Head of caudate nucleus (tissue), 42 donors: ENCODE measurements at places on chromosomes 3 and 15.

DNA sequence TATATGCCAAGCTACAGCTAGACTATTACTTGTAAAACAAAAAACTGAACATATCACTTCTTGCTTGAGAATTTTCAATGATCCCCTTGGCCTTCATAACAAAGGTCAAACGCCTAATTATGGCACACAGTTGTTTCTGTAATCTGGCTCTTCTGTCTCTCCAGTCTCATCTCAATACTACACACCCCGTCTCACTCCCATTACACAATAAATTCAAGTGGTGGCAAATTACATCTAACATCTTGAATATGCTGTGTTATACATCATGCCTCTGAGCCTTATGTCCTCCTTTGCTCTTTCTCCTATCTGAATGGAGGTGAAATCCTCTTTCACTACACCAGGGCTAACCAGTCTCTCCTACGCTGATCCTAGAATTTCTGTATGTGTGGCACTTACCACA lies 140.4 kb downstream of the TBL1XR1 start:
- no peak for DNase-seq

DNA sequence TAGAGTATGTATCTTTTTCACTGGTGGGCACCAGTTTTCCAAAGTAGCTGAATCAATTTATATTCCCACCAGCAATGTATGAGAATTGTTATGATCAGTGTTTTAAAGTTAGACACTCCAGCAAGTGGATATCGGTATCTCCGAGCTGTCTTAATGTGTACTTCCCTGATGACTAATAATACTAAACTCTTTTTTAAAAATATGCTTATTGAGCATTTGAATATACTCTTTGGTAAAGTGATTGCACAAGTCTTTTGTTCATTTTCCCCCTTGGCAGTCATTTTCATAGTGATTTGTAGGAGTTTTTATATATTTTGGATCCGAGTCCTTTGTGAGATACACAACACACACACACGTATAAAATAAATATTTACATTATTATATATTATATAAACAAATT lies 12.5 kb upstream of the FEM1B start:
- DNase-seq: no peak

DNA sequence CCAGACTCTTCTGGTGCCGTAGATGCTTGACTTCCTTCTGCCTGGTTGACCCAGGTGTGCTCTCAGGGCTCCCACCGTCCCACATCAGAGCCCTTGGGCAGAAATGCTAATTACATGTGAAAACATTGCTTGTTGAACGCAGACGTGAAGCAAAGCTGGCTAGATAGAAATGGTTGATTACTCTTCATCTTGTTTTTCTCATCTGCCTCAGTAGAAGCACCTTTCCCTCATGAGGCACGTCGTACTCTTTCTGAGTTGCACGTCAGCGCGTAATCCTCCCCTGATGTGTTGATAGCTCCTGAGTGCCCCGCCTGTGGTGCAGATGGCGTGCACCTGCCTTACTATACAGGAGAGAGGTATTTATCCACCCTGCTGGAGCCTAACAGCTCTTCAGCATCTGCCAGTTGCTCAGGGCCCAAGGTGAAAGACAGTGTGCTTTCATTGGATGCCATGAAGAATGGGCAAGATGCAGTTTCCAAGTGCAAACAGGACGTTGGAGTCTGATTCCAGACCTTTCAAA lies 18.1 kb downstream of the MAP6D1 start:
- DNase-seq: no peak

DNA sequence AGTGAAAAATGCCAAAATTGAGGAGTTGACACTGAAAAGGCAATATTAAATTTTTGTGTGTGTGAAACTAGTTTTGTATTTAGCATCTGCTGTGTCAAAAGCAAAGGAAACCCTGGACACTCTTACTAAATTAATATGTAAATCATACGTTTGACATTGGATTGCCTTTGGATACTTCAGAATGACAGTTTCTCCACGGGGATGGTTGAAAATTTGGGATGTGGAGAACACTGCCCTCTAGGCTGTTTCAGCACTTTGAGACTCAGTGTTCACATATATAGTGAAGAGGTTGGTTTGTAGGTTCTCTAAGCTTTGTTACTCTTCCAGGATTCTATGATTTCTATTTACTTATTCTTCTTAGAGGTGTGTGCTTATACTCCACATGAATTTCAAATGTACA lies 3.0 kb downstream of the ROBO2 start:
- DNase-seq: no peak

DNA sequence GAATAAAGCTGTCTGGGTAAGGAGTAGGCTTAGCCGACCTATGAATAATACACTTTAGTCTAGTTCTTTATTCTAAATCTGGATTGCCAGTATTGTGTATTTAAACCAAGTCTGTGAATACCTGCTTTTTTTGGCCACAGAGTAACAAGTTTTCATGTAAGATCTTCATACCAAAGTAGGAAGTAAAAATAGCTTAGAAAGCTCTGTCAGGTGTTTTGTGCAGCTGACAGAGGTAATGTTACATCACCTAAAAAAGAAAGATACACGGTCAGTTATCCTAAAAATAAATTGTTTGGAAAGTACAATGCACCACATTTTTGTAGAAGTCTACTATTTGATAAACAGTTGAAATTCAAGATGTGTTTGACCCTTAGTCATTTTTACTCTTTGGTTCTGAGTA lies 16.5 kb downstream of the CALML4 start:
- DNase-seq: no peak

GRCh38 chr15:88832820-88833730 lies 29.8 kb downstream of the ACAN start:
- no peak for DNase-seq

DNA sequence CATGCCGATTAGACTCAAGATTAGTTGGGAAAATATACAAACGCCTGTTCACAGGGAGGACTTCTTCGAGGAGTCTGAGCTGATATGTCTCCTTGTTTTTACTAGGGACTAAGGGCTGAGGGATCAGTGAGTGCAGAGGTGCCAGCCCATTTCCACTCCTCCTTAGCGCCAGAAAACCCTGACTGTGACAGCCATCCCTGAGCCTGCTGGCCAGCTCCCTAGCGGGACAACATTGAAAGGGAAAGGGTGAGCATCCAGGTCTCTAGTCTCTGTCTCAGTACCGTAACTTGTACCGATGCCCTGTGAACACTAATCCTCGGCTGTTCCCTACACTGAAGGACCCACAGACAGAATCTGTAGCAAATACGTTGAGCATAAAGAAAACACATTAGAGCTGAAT lies 243.4 kb downstream of the WNT5A start:
- DNase-seq: no peak

DNA sequence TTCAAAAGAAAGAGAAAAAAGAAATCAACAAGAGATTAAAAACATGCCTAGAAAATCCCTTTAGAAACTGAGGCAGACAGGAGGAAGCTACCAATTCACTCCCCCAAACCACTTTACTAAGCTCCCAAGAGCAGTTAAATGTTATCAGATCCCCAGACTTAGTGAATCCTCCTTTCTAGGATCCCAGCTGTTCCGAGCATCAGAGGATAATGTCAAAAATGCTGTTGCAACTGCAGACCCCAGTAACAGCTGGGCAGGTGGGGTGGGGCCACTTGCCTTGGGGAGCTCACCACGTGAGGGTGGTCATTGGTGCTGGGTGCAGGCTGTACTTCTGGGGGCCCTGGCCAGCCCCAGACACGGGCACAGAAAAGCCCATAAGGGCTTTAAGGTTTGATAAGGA lies 9.1 kb downstream of the POMGNT2 start:
- no peak for DNase-seq

GRCh38 chr15:49031804-49032203 lies 14.4 kb downstream of the SECISBP2L start:
- no peak for DNase-seq

- no peak for DNase-seq
Measured at GRCh38 chr3:61805510-61806080, 244.2 kb downstream of the PTPRG start.

DNA sequence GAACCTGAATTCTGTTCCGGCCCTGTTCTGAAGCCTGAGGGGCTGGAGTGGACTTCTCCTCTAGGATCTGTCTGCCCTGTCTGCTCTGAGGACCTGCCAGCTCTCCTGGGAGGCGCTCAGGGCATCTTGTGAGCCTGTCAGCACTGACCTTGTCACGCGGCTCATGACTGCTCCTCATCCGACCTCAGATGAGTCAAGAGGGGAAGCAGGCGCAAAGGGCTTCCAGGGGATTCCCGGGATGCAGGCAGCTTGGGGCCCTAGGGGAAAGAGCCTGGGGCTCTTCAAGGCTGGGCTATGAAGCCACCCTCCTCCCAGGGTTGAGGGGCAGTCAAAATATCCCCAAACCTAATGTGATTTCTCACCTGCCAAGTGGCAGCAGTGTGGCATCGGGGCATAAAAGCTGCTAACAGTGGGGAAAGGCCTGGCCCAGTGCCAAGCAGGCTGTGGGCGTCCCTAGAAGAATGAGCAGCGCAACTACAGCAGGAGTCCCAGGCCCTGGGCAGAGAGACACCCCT lies 27.6 kb upstream of the ANKDD1A start:
- DNase-seq: peak; percentile 47

- peak; percentile 58 for DNase-seq
Measured at GRCh38 chr3:173911446-173911845, 513.9 kb downstream of the NLGN1 start.

GRCh38 chr15:78995921-78996893 lies 51.4 kb upstream of the CTSH start:
- DNase-seq: no peak

- DNase-seq: no peak
Measured at GRCh38 chr15:81954158-81954783, 91.5 kb downstream of the MEX3B start.

DNA sequence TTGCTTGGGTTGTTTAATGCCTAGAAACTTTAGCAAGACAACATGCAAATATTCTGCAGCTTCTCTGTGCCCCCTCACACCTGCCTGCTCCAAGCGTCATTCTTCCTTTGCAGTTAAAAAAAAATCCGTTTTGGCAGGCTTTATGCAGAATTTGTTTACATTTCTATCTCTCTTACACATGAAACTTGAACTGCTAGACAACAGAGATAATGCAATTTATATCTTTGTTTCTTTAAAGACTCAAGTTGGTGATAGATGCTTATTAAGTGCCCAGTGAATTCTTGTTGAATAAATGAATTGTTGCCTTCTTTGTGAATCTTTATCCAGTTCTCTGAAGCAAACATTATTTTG lies 53.2 kb downstream of the CHST2 start:
- DNase-seq: no peak

- DNase-seq: no peak
Measured at GRCh38 chr15:28111543-28111942, 12.4 kb upstream of the OCA2 start.
